ENCODE measurements at places on chromosomes 2 and 18.

DNA sequence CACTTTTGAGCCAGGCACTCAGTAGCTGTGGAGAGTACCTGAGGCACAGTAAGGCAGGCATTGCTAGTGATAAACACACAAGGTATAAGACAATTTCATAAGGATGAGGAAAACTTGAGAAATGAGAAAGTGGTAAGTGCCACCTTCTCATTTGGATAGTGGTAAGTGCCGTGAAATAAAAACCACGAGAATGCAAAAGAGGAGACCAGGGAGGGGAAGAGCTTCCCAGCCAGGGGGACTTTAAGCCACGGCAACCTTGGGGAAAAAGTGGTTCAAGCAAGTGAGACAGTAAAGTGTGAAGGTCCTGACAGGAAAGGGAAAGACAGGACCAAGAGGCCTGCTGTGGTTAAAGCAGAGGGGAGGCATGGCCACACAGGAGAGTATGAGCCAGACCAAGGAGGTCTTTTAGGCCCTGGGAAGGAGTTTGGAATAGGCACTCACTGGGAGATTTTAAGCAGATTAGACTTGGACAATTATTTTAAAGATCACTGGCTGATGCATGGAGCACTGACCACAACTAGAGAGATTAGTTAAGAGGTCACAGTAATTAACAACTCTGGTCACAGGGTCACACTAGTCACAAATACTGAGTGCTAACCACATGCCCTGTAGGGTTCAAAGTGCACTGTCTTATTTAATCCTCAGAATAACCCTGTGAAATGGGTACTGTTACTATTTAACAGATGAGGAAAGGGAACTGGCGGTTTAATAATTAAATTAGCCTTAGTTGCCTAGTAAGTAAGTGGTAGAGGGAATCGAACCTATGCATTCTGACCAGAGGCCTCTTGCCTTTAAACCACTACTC, 50.1 kb downstream of the THOC1 start:
- no peak for DNase-seq

DNA sequence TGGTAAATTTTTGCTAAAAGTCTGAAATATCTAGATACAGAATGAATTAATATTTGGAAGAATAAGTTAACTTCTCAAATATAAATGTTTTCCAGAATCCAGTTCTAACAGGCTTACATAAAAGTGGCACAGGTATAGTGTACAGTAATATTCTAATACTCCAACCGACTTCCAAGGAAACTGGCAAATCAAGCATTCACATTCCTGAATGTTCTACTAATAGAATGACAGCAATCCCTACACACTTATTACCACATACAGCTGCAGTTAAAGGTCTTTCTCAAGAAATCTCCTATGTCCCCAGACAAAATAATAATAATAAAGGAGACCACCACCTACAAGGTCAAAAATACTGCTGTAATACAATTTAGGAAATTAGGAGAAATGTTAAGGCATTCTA, 31.9 kb downstream of the TMEM131 start:
- DNase-seq, result no peak

GRCh38 chr2:104502901-104503300, 351.0 kb upstream of the POU3F3 start:
- no peak for DNase-seq

DNA sequence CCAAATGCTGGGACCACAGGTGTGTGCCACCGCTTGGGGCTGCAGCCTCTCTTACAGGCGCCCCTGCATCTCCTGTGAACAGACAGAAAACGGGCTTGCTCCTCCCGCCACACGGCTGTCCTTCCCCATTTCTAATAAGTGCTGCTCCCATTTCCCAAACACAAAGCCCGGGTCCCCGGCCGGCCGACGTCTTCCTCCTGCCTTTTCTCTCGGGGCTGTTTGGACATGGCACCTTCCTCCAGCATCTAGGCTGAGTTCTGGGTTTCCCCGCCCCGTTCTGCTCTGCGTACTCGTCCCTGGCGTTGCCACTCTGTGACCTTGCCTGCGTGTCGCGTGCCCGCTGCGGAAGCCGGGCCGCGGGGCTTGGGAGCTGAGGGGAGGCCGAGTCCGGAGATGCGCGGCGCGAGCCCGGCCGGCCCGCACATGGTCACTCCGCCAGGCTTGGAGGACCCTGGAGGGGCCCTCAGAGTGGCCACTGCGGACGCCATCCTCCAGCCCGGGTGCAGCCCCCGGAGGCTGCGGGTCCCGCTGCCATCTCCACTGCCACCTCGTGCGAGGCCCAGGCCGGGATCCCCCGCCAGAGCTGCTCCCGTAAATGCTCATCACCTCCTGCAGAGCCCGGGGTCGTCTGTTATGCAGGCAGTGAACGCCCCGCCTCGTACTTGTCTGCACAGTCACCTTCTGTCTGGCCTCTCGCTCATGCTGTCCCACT, 26.3 kb downstream of the PRELID3A start:
- DNase-seq, result no peak

GRCh38 chr2:165239230-165239629, at the start of gene SCN2A:
SCN2A (plus strand) TSS chr2:165239414; CDS start chr2:165295824, 56,410 bp downstream.
- peak; percentile 80 for DNase-seq

GRCh38 chr18:24964216-24964615, 387.8 kb downstream of the ZNF521 start:
- DNase-seq, result no peak

GRCh38 chr18:63054901-63055584, 264.5 kb downstream of the BCL2 start:
- no peak for DNase-seq

- DNase-seq, result no peak
Observed at GRCh38 chr2:223102040-223102400, 50.0 kb downstream of the KCNE4 start.

- DNase-seq, result no peak
Observed at GRCh38 chr18:42068030-42068429, 113.0 kb downstream of the PIK3C3 start.

GRCh38 chr2:40028792-40029488, 249.9 kb upstream of the THUMPD2 start:
- DNase-seq, result no peak

- no peak for DNase-seq
Observed at GRCh38 chr2:11051280-11051679, 104.0 kb upstream of the SLC66A3 start.

DNA sequence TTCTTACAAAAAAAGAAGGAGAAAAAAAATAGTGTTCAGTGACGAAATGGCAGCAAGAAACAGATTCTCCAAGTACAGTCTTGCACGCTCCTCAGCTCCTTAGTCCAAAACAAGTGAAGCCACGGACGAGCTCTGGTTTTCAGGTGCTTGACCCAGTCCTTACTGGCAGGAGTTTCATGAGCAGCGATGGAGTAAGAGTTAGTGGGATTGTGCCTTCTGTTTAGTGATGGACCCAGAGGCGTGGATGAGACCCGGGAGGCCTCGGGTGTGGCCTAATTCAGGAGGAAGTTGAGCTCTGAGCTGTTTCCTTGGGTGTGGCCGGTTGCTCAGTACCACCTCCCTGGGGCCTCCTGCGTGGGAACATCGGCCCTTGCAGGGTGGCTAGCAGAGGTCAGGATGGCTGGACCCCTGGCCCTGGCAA, 52.0 kb downstream of the KIF5C start:
- no peak for DNase-seq

GRCh38 chr2:6823111-6823510, 42.6 kb downstream of the CMPK2 start:
- no peak for DNase-seq

DNA sequence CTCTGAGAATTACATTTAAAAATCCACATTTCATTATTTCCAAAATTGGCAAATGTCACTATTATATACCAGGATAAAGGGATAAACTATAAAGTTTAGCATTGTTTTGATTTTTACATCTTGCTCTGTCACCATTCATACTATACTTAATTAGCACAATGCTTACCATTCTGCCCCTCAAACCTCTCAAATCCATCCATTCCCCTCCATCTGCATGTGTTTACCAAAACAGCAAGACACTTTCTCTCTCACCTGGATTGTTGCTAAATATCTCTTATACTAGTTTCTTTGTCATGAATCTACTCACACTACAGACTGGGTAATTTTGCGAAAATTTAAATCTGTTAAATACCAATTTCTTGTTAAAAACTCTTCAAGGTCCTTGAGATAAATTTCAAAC, 496.1 kb downstream of the NR4A2 start:
- DNase-seq, result no peak

DNA sequence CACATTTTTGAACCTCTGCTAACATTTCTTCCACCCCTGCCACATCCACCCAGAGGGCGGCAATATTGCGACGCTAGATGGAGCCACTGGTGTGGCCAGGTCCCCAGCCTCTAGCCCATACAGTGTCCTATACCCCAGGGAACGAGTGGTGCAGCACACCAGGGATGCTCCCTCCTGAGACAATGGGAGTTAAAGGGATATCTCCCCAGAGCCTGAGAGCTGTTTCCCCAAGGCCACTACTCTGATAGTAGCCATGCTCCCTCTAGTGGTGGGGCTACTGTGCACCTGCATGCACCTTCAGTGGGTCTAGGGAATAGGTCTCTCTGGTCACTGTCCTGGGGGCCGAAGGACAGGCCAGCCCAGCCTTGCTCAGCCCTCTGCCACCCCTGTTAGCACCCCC, 336.4 kb upstream of the FSHR start:
- DNase-seq, result peak; percentile 59

DNA sequence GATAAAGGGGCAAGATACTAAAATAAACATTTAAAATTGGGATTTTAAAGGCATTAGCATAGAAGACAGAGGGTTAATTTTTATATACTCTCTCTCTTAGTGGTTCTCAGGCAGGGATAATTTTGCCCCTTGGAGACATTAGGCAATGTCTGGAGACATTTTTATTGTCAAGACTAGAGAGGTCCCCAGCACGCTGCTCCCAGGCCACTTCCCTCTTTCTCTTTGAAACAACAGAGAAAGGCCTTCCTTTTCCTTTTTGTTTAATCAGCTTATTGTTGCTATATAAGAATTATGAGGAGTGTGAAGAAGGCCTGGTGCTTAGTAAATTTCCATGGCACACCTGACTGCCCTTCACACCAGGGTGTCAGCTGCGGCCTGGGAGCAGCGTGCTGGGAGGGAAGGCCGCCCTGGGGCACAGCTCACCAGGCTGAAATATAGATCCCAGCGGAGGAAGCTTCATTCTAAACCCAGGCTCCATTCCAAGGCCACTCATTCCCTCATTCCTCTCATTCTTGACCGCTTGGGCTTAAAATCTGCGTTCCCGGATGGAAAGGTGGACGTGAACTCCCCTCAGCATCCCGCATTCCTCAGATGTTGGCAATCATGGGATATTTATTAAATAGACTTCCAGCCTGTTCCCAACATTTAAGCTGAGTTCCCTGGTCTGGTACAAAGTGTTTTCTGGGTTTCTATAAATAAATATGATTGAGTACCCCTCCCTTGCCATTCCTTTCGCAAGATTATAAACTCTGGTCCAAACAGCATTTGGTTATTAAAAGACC, 22.5 kb downstream of the SLC14A2 start:
- DNase-seq, result no peak

- DNase-seq, result no peak
Observed at GRCh38 chr18:77055429-77056300, 76.9 kb downstream of the MBP start.

DNA sequence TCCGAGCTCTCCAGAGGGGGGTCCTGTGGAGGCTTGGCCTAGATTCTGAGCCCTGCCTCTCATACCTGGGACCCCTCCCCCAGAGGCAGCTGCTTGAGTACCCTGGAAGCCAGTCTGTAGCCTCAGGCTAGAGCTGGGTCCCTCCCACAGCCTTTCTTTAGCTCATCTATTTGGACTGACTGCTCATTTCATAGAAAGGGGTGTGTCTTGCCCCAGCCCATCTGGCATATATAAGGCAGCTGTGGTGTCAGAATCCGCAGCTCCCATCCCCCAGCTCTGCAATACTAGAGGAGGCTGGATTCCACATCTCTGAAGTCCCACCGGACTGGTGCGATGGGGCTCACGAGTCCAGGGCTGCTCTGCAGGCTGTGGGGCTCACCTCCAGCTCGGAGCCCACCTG, 26.1 kb downstream of the MPHOSPH10 start:
- peak; percentile 58 for DNase-seq
